GF-D8 (cell line): ENCODE measurements at places on chromosomes 13 and 19.
A peak's percentile ranks its signal among the peaks of the same experiment; 100 is the strongest.

- DNase-seq = no peak
Observed at GRCh38 chr13:22629374-22629773, 551.4 kb upstream of the SGCG start.

- peak; percentile 83 for DNase-seq
Observed at GRCh38 chr13:94607056-94607455, 5.4 kb downstream of the GPR180 start.

DNA sequence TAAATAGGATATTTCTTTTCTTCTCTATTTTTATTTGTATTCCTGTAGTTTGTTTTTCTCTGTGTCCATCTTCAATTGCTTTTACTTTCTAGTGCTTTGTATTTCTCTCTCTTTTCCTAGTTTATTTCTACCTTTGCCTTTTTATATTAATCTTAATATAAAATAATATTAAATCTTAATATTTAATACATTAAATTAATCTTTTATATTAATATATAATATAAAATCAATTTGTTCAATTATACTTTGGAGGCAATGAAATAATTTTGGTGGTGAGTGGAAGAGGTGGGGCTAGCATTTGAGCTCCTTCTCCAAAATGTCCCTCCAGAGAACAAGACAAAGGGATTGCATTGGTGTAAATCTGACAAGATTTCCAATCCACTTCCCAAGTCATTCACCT, 6.3 kb upstream of the CPB2 start:
- no peak for DNase-seq

DNA sequence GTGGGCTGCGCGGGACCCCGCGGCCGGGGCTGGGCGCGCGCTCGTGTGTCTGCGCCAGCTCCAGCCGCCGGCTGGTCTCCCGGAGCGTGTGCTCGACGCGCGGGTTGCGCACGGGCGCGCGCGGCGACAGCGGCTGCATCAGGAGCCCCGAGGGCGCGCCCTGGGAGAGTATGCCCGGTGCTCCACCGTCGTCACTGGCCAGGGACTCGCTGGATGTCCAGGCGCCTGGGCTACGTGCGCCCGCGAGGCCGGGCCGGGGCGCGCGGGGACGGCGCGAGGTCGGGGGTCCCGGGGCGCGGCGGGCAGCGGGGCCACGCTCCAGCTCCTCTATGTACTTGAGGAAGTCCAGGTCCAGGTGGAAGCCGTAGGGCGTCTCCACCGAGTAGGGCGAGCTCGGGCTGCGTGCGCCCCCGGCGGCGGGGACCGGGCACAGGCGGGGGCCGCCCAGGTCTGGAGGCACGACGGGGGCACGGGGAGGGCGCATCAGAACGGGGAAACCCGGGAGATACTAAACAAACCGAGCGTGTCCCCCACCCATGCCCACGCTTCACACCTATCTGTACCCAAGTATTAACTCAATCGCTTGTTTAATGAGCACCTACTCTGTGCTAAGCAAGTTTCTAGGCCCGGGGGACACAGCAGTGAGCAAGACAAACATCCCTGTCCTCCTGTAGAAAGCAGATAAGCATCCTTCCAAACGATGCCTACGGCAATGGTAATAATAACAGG, 7.6 kb downstream of the KANK3 start:
- DNase-seq = no peak

- DNase-seq = no peak
Observed at GRCh38 chr13:48961379-48961778, 14.3 kb upstream of the FNDC3A start.

- no peak for DNase-seq
Observed at GRCh38 chr13:47598340-47598911, 402.6 kb downstream of the SUCLA2 start.

GRCh38 chr13:112686987-112687386, 2.9 kb upstream of the ATP11A start:
- no peak for DNase-seq

DNA sequence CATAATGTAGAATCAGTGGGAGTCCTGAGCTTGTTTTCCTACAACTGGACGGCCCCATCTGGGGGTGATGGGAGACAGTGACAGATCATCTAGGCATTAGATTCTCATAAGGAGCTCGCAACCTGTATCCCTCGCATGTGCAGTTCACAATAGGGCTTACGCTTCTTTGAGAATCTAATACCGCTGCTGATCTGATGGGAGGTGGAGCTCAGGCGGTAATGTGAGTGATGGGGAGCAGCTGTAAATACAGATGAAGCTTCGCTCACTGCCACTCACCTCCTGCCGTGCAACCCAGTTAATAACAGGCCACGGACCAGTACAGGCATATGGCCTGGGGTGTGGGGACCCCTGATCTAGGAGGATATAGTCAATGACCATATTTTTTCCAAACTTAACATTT, 38.8 kb downstream of the RCBTB1 start:
- no peak for DNase-seq

DNA sequence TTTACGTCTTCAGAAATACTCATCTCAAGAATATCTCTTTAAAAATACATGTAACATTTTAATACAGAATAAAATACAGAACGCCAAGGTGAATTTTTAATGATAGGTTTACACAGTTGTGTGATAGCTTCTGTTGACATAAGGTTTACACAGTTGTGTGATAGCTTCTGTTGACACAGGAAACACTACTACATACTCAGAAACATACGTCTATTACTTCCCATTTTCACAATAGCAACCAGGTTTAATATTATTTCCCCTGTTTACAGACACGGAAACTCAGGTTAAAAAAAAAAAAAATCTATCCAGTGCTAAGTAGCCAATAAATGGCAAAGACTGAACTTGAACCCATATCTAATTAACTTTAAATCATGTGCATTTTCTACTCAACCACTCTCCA, 571.2 kb downstream of the LIG4 start:
- no peak for DNase-seq

- DNase-seq = no peak
Observed at GRCh38 chr13:84029396-84029795, 147.1 kb upstream of the SLITRK1 start.

DNA sequence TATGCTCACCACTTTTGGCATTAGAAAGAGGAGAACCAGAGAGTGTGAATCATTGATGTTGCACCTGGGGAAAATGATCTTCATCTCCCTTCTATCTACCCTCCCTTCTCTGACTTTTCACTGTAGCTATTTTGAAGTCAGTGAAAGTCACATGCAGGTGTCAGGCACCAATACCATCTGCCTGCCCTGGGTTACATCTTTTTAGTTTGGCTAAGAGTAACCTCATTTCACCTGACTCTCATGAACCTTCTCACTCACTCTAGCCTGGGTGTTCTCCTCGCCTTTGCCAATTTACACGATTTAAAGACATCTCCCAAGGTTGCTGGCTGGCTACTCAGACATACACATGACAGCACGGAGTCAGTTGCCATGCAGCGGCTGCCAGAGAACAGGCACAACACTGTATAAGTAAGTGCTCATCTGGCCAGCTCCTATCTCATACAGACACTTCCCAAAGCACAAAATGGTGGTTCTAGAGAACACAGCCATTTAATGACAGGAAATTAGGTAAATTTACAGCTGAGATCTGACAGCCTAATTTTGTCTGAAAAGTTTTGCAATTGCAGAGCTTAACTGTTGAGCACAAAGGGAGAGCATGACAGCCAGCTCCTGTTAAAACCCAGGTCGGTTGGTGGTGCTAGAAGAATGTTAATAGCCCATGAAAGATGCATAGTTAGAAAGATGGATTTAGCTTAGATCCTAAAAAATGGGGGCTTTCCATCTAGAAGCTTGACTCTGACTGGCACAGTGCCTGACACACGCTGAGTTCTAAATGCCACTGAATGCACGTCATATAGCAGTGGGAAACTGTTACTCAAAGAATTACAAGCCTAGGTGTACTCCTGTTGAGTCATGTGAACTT, 32.5 kb downstream of the LCP1 start:
- DNase-seq = peak; percentile 9

GRCh38 chr19:1361601-1362386, 21.9 kb upstream of the NDUFS7 start:
- no peak for DNase-seq

DNA sequence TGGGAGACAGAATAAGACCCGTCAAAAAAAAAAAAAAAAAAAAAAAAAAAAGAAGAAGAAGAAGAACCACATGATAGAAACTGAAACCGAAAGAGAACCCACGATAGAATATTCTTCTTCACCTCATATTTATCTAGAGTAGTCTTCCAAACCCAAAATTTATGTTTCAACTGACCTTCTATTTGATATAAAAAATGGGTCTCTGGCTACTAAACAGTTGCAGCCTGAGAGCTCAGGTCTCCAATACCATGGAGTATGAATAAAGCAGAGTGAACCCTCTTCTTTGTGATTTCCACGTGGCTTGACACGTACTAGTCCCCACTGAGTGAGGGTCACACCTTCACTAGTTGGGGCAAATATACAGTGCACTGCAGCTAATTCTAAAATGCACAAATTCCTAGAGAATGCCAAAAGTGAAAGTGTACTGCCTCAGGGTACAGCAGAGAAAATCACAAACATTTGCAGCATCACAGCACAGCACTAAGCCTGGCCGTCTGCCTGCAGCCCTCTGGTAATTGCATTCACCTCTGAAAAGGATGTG, 30.8 kb upstream of the RFC3 start:
- no peak for DNase-seq

DNA sequence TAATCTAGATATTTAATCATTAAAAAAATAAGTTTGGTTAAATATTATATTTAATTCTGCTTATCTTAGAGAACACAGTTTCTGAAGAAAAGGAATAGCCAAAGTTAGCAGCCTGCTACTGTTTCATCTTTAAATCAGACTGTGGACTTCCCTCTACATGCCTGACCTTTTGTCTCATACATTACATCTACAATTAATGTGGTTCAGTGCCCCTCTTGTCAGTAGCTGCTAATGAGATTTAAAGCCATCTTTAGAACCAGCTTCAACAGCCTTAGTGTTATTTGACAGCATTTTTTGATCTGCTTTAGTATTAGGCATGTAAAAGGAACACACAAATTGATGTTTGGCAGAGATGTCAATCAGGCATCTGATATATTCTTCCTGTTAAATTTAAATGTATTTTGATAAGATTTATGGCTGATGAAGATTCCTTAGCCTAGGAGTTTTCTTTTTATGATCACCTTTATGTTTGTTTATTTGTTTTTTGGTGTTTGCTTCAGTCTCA, 1925.8 kb upstream of the PRR20A start:
- no peak for DNase-seq

DNA sequence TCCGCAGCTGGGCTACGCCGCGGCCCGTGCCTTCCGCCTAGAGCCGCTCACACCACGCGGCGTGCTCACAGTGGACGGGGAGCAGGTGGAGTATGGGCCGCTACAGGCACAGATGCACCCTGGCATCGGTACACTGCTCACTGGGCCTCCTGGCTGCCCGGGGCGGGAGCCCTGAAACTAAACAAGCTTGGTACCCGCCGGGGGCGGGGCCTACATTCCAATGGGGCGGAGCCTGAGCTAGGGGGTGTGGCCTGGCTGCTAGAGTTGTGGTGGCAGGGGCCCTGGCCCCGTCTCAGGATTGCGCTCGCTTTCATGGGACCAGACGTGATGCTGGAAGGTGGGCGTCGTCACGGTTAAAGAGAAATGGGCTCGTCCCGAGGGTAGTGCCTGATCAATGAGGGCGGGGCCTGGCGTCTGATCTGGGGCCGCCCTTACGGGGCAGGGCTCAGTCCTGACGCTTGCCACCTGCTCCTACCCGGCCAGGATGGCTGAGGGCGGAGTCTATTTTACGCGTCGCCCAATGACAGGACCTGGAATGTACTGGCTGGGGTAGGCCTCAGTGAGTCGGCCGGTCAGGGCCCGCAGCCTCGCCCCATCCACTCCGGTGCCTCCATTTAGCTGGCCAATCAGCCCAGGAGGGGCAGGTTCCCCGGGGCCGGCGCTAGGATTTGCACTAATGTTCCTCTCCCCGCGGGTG, 7.4 kb downstream of the DBP start:
- DNase-seq = no peak

GRCh38 chr13:98851276-98851675, 98.8 kb upstream of the SLC15A1 start:
- no peak for DNase-seq

GRCh38 chr13:97246596-97247158, 24.5 kb downstream of the MBNL2 start:
- DNase-seq = no peak

GRCh38 chr19:39539518-39540332, at the start of gene EID2:
EID2 (minus strand) TSS chr19:39540161; CDS start chr19:39540079, 82 bp downstream.
- DNase-seq = peak; percentile 80

- no peak for DNase-seq
Observed at GRCh38 chr19:38151242-38151641, 72.8 kb downstream of the DPF1 start.

DNA sequence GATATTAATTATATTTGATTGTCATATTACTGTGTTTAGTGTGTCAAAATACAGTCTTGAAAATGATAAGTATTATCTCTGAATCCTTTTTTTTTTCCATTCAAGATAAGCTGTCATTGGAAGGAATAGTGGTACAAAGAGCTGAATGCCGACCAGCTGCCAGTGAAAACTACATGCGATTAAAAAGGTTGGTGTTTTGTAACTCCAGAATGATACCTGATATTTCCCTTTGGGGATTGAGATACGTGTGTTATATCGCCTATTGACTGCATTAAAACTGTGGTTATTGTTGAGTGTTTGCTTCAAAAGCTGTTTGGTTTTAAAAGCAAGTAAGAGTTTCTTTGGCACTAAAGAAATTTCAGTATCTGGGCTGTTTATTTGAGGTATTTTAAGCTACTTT, 6.5 kb upstream of the KCTD4 start:
- no peak for DNase-seq

DNA sequence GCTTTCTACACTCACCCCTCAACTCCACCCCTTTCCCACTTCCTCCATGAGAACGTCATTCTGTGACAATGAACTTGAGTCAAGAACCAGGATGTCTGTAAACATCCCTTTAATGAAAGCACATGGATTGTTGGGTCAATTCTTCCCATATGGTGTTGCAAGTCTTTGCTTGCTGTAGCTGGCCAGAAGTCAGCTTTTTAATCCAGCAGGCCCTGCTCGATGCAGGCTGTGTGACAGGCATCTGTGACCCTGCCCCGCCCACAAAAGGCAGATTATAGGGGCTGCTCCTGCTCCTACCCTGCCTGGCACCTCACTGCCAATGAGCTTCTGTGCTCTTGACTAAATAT, 78.0 kb downstream of the STARD13 start:
- no peak for DNase-seq

DNA sequence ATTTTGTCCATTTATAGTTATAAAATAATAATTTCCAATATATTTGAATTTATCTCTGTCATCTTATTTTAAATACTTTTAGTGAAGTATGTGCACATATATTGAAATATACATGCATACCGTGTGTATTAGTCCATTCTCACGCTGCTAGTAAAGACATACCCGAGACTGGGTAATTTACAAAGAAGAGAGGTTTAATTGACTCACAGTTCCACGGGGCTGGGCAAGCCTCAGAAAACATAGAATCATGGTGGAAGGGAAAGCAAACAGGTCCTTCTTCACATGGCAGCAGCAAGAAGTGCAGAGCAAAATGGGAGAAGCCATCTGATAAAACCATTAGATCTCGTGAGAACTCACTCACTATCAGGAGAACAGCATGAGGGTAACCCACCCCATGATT, 37.6 kb upstream of the FFAR2 start:
- no peak for DNase-seq
